GM19239 (cell line): ENCODE measurements at places on chromosomes 16 and 17.

- peak; percentile 33 for DNase-seq
These were observed 14.7 kb upstream of the KLHDC4 start for GRCh38 chr16:87780385-87780989.

DNA sequence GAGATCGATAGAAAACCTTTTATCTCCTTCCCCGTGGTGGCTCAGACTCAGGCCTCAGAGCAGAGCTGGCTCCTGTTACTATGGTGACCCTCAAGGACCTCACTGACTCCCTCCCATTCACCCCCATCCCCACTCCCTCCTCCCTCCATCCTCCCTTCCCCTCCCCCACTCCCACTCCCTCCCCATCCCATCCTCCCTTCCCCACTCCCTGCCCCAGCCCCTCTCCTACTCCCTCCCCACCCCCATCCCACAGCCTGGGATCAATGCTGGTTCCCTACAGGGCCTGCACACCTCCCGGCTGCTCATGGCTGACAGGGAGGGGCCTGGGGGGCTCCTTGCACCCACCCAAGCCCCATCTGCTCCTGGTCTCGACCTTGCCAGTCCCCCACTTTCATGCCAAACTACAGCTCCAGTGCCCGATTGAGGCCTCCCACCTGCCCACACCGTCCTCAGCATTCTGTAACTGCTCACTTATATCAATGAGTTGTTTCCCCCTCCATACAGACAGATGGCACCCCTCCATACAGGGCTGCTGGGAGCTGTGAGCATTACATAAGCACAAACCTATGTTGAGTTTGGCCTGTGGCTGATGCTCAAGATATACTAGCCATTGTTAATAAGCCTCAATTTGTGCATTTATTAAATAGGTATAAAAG is 11.6 kb upstream of the RAI1 start:
- no peak for DNase-seq

DNA sequence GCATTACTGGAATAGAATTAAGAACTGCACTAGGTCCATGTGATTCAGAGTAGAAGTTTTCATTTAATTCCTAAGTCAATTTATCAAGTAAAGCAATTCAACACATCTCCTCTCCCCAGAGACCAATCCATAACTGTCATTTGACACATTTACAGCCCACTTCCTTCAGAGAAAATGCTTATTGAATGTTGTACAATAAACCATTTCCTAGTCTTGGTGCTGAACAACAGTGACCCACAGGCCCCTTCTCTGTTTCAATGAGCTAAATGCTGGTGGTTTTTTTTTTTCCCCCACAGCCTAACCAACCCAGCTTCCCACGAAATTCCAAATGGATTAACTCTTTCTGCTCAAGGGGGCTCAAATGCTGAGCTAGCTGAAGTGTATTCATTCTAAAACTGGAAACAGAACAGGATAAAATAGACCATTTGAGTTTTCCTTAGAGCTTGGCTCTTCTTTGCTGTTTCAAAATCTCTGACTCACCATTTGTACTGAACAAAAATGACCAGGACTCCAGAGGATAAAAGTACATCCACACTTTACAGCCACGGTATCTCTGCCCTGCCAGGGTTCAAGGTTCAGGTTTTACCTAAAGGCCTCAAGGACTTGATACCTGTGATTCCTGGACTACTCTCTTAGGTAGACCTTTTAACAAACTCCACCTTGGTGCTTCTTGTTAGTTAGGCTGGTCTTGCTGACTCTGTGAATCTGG is 62.3 kb downstream of the TMEM100 start:
- DNase-seq, result no peak

DNA sequence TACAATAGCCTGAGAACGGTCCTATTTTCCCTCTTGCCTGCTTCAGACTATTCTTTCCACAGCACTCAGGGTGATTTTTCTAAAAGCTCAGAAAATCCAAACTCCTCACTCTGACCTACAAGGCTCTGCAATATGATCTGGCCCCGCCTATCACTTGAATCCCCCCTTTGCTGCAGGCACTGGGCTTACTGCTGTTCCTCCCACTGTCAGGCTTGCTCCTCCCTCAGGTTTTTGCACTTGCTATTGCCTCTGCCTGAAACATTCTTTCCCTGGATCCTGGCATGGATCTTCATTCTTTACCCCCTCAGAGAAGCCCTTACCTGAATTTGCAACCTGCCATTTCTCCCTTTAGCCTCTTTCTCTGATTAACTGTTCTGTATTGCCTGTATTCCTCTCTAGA is 52.3 kb downstream of the RPGRIP1L start:
- DNase-seq, result no peak

- DNase-seq, result no peak
These were observed 50.5 kb downstream of the YPEL2 start for GRCh38 chr17:59381716-59382570.

- no peak for DNase-seq
These were observed 2.5 kb downstream of the KRTAP9-6 start for GRCh38 chr17:41267711-41268110.

DNA sequence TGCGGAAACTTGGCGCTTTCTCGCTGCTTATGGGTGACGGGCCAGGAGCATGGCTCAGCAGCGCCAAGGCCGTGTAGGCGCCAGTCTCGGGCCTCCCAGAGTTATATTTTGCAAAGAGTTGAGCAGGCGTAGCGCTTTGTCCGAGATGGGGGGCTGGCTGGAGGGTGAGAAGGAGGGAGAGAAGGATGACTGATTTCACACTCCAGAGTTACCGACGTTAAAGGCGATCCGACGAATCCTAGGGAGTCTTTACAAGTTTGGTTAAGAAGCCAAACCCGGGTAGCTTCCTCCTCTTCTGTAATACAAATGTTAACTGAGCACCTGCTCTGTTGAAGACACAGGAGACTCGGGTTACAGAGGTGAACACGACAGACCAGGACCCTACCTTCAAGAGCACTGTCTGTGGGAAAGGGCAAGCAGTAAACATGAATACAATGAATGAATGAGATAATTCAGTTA is 782 bp downstream of the POLR2A start:
- no peak for DNase-seq

DNA sequence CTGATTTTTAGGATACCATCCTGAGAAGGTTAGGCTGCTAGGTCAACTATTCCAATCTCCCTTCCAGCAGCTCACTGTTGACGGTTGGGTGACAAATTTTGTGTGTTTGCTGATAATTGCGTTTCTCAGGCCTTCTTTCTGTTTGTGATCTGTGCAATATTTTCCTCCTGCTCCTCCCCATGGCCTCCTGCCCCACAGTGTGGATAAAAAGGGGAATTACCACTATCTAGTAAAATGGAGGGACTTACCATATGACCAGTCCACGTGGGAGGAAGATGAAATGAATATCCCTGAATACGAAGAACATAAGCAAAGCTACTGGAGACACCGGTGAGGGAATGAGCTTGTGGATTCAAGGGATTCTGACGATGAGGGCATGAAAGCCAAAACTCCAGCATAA is 9.2 kb downstream of the CHD3 start:
- no peak for DNase-seq

DNA sequence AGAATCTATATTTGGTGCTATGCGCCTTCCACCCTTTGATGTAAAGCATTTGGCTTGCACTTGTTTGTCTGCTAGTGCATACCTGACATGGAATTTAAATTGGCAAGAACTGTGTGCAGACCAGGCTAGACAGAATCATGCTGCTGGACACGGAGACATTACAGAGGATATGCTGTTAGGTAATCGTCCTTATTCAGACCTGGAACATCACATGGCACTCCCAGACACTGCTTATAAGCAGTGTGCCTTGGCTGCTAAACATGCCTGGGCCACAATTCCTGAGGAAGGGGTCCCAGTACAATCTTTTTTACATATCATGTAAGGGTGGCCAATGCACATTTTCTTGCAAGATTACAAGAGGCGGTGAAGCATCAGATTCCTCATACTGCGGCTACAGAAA is 6.4 kb downstream of the CD300LD start:
- DNase-seq, result no peak

DNA sequence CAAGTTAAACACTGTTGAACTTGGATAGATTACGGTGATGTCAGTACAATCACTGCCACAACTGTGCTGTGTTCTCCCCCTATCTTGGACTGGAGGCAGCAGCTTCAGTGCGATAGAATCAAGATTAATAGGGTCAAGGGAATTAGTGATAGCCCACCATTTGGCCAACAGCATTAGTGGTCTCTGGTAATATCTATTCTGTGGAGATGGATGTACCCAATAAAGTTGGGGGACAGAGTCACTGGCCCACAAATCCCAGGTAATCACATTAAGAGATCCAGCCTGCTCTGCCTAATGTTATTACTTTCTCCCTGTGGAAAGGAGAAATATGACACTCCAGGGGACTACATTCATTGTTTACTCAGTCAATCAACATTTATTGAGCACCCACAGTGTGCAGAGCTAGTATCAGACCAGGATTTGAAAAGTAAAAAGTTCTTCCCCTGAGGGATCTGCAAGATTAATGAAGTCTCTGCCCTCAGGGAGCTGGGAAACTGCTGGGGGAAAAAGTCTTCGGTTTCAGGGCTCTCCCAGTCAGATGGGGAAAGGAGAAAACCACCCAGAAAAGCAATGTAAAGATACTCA is 23.6 kb upstream of the ATP5MC1 start:
- no peak for DNase-seq

GRCh38 chr16:79608976-79609375 is 8.4 kb upstream of the MAF start:
- no peak for DNase-seq
